GM06990 (cell line): ENCODE measurements at places on chromosomes 6 and 20.

DNA sequence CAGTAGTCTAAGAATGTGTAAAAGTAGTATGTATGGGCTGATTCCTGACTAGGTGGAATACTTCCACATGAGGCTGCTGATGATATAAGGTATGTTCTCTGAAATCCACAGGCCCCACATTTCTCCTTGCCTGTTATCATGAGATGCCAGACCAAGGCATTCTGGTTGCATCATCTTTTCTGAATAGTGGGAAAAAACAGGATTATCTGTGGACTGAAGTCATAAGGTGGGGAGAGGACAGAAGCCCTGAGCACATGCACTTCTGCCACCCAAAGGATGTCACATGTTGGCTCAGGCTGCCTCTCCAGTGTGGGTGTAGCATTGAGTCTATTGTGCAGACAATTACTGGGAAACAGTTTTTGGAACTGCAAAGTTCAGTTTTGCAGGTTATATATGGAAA, 184.5 kb upstream of the RAB32 start:
- DNase-seq = no peak

- no peak for DNase-seq
Measured at GRCh38 chr6:106823058-106823457, 151.5 kb downstream of the CD24 start.

- DNase-seq = no peak
Measured at GRCh38 chr6:151900256-151900655, 92.8 kb downstream of the ESR1 start.

GRCh38 chr20:43586641-43587040, 4.1 kb upstream of the IFT52 start:
- DNase-seq = no peak

- no peak for DNase-seq
Measured at GRCh38 chr20:1171461-1172093, 13.2 kb downstream of the TMEM74B start.

DNA sequence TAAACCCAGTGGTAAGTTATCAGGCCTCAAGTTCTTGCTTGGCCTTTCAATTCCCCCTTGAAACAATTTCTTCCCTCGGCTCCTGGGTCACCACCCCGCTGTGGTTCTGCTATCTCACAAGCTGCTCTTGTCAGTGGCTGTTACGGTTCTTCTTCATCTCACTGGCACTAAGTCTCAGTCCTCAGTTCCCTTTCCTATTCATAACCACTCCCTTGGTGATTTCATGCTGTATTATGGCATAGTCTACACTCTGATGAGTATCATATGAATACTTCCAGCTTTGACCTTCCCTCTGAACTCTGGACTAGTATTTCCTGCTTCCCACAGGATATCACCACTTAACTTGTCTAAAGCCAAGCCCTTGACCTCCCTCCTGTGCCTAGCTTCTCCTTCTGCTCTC, 7.9 kb downstream of the TAAR1 start:
- no peak for DNase-seq

- no peak for DNase-seq
Measured at GRCh38 chr20:50536333-50536732, 26.1 kb downstream of the PTPN1 start.

DNA sequence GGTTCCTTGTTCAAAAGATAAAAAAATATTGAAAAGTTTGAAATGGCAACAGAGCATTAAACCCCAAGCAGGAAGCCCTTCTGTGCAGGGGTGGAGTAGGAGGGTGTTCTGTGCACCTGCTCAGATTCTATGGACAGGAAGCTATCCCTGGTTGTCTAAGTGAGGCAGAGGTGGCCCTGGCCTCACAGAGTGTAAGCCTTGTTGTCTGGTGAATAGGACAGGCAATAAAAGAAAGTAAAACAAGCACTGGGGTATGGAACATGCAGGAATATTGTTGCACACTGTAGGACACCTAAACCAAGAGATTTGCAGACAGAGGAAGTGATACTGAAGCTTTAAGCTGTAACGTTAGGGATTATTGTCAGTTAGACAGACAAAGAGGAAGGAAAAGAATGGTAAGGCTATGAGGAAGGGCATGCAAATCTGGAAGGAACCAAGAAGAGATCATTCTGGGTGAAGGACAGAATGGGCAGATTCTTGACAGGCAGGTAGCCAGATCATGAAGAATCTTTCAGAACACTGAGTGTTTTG, 66.8 kb downstream of the TBC1D7 start:
- DNase-seq = peak; percentile 53

DNA sequence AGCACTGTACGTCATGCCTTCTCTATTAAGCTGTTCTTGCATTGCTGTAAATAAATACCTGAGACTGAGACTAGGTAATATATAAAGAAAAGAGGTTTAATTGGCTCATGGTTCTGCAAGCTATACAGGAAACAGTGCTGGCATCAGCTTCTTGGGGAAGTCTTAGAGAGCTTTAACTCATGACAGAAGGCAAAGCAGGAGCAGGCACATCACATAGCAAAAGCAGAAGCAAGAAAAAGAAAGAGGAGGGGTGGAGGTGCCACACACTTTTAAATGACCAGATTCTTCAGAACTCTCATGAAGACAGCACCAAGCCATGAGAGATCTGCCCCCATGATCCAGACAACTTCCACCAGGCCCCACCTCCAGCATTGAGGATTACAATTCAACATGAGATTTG, 30.1 kb downstream of the CYB5R4 start:
- no peak for DNase-seq

- no peak for DNase-seq
Measured at GRCh38 chr6:158847786-158848185, 28.6 kb upstream of the EZR start.

DNA sequence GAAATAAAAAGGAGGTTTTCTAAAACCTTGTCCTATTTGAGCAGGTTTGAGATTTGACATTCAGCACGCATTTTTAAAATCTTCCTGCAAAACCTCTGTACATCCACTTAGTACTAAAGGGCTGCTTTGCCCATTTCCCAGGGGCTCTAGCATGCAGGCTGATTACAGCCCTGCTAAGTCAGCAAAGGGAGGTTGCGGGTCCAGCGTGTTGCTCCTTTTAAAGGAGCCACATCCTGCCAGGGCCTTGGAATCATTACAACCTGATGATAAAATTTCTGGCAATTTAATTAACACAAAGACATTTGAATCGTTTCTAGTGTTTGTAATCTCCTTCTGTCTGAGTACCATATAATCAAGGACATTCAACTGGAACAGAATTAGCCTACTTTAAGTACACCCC, 455.1 kb upstream of the CITED2 start:
- DNase-seq = no peak

- peak; percentile 84 for DNase-seq
Measured at GRCh38 chr6:44223319-44224028, at the start of gene SLC29A1. SLC29A1 (plus strand) TSS chr6:44223595; CDS start chr6:44227314, 3,719 bp downstream.
